ENCODE measurements at places on chromosomes 12 and 14.

DNA sequence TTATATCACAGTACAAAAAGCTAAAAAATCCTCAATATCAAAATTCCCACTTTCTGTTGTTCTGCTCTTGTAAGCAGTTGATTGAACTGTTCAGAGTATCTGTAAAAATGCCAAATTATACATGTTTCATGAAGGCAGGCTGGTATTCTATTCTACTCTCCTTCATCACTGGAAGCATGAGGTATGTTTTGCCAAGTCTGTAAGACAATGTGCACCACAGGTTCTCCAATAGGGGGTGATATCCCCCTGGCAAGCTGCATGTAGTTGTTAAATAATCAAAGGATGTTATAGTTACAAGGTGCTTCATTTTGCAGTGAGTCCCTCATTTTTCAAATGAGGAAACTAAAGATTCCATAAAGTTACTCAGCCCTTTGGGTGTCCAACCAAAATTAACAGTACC lies 15.1 kb upstream of the NEK9 start:
- DNase-seq, result peak; percentile 27

GRCh38 chr12:30296486-30296885 lies 399.2 kb downstream of the IPO8 start:
- no peak for DNase-seq

DNA sequence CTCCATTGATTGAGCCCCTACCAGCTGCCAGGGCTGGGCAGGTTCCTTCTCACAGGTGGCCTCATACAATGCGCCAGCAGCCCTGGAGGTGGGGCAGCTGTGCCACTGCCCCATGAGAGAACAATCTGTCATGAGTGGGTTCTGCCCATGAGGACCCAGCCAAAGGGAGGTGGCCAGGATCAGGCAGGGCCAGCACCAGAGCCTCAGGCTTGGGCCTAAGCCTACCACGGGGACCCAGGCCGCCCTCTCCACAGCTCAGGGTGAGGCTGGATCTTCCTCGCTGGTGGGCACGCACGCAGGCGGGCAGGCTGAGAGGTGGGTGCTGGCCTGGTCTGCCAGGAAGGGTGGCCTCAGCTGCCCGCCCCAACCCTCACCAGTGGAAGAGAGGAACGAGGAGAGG lies 110.7 kb downstream of the KIF26A start:
- DNase-seq, result no peak

- DNase-seq, result peak; percentile 95
Measured at GRCh38 chr12:6370994-6371754, 4.2 kb downstream of the SCNN1A start.

DNA sequence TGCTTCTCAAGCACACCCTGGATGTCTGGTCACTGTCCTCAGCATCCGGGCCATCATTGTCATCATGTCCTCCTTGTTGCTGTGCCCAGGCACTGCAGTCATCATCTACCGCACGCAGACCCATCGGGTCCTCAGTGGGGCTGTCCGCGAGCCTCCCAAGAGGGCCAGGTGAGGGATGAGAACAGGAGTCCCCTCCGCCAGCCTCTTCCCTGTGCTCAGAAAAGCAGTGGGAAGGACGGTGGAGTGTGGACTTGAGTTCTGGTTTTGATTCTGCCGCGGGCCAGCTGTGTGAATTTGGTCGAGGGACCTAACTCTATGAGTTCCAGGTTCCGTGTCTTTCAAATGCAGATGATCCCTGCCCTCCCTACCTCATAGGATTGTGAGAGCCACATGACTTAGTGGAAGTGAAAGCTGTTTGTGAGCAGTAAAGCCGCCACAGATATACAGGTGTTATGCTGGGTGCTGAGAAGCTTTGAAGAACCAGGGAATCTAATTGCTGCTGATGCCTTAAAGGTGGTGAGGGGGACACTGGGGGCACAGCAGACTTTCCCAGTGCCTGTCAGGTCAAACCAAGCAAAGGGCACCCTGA lies 122.9 kb upstream of the RAP1B start:
- no peak for DNase-seq

DNA sequence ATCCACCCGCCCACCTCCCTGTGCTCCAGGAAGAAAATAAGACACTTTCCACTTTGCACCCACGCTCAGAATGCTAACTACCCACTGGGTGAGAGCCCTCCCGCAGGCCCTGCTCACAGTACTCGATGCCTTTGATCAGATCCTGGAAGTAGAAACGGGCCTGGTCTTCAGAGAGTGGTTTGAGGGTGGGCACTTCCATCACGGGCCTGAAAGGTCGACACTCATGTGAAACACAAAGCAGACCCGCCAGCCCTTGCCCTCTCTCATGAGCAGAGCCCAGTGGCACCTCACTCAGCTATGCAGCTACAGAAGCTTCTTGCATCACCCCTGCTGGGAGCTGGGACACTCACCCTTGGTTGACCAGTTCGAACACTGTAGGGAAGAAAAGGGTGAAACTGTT lies 41.1 kb downstream of the CAMKK2 start:
- DNase-seq, result no peak

GRCh38 chr12:48016373-48017020 lies 12.2 kb upstream of the COL2A1 start:
- no peak for DNase-seq

DNA sequence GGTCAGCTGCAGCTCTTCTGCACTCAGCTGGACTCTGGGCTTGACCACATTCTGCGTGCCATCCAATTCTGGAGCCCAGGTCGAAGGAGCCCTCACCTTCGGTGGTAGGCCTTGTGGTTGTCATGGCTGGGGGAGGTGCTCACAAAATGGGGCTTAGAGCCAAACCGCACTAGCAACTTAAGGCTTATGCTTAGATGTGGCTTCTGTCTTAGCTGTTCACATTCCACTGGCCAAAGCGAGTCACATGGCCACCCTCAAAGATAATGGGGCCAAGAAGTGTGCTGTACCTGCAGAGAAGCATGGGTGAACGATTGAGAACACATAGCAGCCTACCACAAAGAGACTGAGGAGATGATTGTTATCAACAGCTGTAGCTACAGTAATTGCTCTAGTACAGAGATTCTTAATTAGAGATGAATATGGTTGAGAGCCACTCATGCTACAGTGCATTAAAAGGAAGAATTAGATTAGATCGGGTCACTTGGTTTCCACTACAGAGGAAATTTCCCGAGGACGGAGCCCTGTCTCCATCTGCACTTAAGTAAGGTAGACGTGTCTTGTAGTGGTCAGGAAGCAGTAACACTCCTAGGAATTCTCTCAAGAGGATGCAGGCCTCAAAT lies 334.6 kb upstream of the FKBP4 start:
- DNase-seq, result no peak

DNA sequence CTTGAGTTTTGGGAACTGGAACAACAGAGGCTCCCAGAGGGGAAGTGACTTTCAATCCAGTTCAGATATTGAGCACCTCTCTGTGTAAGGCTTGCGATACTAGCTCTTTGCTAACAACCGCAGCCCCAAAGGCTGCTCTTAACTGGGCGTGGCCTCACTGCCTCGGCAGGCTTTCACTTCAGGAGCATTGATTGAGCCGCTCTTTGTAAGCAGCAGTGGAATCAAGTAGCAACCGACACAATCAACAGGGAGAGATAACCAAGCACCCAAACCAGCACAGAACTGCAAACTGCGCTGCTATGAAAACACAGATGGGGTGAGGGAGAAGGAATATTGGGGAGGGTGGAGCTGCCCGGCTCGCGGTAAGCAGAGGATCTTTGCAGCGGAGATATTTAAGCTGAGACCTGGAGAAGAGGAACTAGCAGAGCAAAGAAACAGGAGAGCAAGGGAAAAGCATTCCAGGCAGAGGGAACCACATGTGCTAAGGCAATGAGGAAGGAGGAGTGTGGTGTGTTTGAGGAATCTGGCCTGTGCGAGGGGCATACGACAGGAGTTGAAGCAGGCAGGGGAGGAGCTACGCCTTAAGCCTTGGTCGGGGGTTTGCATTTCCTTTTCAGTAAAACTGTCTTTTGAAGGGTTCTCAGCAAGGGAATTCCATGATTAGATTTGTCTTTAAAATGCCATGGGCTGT lies 17.3 kb upstream of the YY1 start:
- DNase-seq, result no peak

- DNase-seq, result no peak
Measured at GRCh38 chr14:24398293-24398652, 530 bp upstream of the NYNRIN start.

GRCh38 chr14:101824339-101824727 lies 62.8 kb downstream of the PPP2R5C start:
- DNase-seq, result no peak

DNA sequence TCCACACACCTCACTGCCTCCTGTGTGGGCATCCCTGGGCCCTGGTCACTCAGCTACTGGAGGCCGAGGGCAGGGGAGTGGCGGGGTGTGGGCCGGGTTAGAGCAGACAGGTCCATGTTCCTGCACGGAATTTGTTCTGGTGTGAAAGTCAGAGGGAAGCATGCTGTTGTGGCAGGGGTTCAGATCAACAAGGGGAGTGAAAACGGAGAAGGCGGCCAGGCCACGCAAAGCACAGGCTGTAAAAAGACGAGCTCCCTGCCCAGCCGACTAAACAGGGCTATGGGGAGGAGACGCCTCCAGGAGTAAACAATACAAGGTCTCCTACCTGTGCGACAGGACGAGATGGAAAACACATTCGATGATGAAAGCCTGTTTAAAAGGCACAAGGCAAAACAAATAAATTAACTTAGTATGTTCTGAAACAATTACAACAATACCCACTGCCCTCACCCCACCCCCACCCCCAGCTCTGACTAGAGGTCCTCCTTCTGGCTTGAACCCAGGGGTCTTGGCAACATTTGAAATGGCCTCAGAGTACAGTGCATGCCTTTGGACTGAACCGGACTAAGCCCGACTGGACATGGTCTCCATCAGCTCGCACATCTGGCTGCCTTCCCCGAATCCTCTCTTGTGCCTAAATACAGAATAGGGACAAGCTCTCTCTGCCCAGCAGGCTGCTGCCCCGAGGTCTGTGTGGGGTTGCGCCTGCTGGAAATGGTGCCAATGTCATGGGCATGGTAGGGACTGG lies 274.9 kb upstream of the DIO3 start:
- DNase-seq, result no peak

GRCh38 chr14:100289916-100290606 lies 16.2 kb downstream of the SLC25A29 start:
- peak; percentile 7 for DNase-seq

DNA sequence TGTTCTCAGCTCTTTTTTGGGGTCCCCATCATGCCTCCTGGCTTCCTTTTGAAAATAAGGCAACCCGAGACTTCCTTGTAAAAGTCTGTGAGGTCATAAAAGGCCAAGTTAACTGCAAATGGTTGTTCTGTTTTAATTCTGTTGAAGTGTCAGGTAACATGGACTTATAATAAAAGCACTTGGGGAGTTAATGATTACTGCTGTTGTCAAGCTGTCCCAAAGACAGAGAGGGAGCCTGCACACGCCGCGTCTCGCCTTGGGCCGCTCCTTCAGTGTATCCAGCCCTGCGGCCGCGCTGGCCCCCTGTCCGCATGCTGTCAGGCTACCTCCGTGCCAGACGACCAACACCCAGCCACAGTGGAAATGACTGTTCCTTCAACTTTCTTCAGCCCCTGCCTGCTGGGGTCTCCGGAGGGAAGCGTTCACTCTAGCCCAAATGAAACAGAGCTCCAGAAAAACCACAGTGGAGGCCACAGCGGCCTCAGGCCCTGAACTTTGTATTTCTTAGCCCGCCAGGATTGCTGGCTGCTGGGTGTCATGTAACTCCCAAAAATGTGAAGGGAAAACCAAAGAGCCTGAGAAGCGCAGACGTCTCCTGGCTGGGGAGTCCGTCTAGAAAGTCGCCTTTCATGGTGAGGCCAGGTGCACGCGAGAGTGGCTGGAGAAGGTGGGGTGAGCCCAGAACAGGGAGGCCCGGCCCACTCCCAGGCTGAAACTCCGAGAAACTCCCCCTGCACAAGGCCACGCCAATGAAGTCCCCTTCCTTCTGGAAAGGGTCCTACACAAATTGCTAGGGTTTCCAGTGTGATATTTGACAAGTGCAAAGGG lies 189.1 kb downstream of the ZFP36L1 start:
- no peak for DNase-seq

- no peak for DNase-seq
Measured at GRCh38 chr14:68440820-68441219, 352.0 kb downstream of the ZFP36L1 start.

DNA sequence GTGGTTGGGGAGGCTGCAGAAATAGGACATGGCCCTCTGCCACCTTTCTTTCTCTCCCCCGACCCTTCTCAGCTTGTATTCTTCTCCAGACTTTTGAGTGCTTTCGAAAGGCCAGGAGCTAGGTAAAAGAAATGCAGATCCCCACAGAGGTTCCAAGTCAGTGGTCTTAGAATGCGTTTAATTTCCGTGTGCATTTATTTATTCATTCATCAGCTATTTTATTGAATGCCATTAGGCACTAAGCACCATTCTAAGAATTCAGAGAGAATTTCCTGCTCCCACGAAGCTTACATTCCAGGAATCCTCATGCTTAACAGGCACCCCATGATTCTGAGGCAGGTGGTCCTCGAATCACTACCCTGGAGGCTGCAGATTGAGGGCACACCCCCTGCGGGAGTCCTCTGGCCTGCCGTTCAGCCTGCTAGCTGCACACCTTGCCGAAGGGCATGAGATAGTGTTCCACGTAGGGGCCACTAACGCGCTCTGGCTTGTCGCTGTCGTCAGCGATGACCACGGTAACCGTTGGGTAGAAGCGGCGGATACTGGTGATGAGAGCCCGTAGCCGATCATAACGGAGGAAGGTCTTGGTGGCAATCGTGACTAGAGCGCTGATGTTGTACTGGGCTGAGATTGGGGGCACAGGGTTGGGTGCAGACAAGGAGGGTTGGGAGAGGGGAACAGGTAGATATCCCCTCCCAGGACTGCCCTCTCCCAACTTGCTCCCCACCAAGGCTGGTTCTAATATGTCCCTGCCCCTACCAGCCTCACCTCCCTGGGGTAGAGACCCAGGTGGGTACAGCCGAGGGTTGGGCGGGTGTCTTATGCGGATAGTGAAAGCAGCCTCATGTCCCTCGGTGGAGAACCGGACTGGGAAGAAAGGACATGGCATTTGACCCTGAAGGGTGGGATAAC lies 4.5 kb downstream of the B4GALNT1 start:
- DNase-seq, result peak; percentile 9

- no peak for DNase-seq
Measured at GRCh38 chr12:76666290-76666835, 97.6 kb upstream of the ZDHHC17 start.

DNA sequence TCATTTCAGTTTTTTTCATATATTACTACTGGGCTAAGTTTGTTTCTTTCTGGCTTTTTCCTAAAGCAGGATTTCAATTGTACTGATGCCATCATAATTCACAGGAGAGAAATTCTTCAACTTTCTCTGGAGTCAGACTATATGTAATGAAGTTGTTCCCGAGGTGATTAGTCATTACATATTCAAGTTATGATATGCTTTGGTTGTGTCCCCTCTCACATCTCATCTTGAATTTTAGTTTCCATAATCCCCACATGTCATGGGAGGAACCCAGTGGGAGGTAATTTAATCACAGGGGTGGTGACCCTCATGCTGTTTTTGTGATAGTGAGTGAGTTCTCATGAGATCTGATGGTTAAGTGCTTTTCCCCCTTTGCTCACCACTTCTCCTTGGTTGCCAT lies 227.5 kb upstream of the LRIG3 start:
- no peak for DNase-seq

- no peak for DNase-seq
Measured at GRCh38 chr14:52733824-52734223, 3.9 kb downstream of the STYX start.

- peak; percentile 50 for DNase-seq
Measured at GRCh38 chr12:45260104-45260815, 44.4 kb downstream of the ANO6 start.

- DNase-seq, result no peak
Measured at GRCh38 chr12:1560704-1561103, 33.7 kb downstream of the FBXL14 start.

Measured in HuH-7.5 (cell line).